Fibroblast of skin of left biceps (primary cell): ENCODE measurements at places on chromosomes 3 and 15.

- no peak for DNase-seq
Measured at GRCh38 chr3:186035277-186035676, 73.6 kb downstream of the ETV5 start.

DNA sequence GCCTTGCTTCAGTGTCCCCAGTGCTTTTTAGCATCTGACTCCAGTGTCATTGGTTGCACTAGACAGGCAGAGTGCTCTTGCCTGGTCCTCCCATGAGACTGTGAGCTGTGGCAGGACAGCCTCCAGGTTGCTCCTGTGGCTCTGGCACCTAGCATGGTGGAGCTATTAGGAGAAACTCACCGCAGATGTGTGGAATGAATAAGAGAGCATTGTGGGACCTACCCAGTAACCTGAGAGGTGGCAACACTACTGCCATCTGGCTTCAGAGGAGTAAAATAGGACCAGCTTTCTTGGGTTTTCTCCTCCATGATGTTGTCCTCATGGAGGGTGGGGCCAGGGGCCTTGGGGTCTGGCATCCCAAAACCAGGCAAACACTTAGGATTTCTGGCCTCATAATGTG, 183.6 kb downstream of the EPHB1 start:
- DNase-seq = no peak

- no peak for DNase-seq
Measured at GRCh38 chr3:172869368-172869771, 118.8 kb downstream of the ECT2 start.

DNA sequence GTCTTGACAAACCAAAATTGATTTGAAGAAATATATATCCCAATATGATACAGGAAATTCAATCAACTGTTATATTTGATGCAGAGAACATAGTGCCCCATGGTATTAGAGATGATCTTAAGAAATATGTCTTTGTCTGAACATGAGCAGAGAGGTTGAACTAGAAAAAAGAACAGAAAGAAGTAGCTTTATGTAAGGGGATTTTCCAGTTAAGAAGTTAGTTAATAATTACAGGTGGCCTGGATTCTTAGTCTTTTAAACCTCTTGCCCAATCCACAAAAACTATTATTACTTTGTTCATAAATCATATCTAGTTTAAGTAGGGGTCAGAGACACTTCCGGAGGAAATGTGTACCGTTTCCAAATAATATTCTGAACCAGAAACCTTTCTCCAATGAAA, 1186.7 kb upstream of the EPHA6 start:
- no peak for DNase-seq

GRCh38 chr3:68999158-68999557, 14.3 kb downstream of the EOGT start:
- no peak for DNase-seq

DNA sequence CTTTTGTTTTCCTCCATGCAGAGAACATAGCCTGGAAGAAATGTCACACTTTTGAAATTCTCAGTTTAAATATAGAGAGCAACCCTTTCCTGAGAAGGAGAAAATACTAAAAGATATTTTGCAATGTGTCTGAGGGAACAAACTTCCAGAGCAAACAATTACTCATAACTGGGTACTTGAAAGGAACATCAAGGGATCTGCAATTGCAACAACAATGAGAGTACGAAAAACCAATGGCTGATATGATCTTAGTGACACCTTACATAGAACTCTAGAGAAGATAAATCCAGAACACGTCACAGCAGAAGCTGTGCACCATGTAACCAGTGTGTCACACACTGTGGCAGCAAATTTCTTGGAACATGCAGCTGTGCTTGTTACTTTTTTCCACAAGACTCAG, 14.6 kb upstream of the ARPP21 start:
- no peak for DNase-seq

- DNase-seq = no peak
Measured at GRCh38 chr3:115785782-115786181, 162.5 kb downstream of the GAP43 start.

DNA sequence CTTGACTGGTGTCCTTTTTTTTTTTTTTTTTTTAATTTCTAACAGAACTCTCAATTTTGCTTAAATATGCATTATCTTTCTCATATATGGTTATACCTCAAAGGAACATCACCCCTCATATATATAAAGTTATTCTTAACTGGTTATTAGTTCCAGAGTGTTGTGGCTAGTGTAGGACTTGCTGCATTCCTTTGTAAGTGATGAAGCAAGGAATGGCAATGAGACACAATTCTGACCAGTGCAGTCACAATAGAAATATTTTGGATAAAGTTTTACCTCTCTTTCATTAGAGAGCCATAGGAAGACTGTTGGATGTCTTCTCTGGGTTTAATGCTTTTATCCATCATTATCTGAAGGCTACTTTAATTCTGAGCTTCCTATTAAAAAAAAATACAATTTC, 75.5 kb upstream of the CBLB start:
- DNase-seq = no peak

DNA sequence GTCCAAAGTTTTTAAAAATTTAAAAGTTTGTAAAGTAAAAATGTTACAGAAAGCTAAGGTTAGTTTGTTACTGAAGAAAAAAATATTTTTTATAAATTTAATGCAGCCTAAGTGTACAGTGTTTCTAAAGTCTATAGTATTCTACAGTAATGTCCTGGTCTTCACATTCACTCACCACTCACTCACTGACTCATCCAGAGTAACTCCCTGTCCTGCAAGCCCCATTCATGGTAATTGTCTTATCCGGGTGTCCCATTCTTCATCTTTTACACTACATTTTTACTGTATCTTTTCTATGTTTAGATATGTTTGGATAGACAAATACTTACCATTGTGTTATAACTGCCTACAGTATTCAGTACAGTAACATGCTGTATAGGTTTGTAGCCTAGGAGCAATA, 36.7 kb upstream of the ATP10A start:
- DNase-seq = no peak

- peak; percentile 51 for DNase-seq
Measured at GRCh38 chr15:77418966-77419835, 703 bp downstream of the PEAK1 start.

DNA sequence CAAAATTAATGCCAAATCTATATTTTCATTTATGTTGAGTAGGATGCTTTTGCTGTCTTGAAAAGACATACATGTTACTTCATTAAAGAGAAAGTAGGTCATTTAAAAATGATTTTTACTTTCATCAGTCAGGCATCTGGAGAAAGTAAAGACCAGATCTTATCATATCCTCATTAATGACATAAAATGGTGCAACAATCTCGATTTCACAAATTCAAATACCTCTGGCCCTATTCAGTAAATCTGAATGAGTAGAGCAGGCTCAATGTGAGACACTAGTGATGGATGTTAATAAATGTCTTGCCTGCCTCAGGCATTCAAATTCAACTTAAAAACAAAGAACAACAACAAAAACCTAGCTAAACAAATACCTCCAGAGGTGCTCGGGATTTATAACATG, 714.1 kb downstream of the NAALADL2 start:
- no peak for DNase-seq

GRCh38 chr15:34708422-34708821, 46.4 kb downstream of the GJD2 start:
- DNase-seq = no peak

- DNase-seq = no peak
Measured at GRCh38 chr3:188380252-188380651, 226.3 kb downstream of the LPP start.

- DNase-seq = no peak
Measured at GRCh38 chr3:61600195-61600594, 38.8 kb downstream of the PTPRG start.
